ENCODE measurements at places on chromosomes 4 and X.

GRCh38 chr4:175789647-175790046, 22.4 kb downstream of the GPM6A start:
- no peak for DNase-seq

DNA sequence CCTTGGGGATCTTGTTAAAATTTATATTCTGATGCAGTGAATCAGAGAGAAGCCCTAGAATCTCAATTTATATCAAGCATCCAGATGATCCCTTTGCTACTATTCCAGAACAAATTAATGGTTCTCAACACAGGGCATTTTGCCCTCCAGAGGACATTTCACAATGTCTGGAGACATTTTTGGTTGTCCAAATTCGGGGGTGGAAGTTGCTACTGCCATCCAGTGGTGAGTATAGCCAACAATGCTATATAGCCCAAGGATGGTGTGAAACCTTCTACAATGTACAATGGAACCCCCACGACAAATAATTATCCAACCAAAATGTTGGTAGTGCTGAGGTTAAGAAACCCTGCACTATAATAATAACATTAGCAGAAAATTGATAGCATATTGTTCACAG, 2440.0 kb downstream of the PCDH7 start:
- DNase-seq: no peak

GRCh38 chrX:25754399-25754798, 383.7 kb upstream of the MAGEB18 start:
- no peak for DNase-seq

DNA sequence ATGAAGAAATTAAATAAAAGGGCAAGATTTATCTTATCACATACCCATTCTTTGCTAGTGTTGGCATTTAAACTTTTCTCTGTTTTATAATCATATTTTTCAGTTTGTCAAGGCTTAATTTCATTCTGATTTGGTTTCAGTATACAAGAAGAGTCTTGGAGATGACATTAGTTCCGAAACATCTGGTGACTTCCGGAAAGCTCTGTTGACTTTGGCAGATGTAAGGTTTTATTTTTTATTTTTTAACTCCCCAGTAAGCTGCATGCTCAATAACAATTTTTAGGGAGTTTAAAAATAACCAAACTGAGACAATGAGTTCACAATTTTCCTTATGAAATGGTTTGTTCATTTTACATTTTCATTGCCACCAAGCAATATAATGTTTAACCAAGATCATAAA, 39.8 kb downstream of the ANXA3 start:
- no peak for DNase-seq

- no peak for DNase-seq
Observed at GRCh38 chr4:134375775-134376174, 174.2 kb upstream of the PABPC4L start.

GRCh38 chr4:4856071-4857000, 3.1 kb upstream of the MSX1 start:
- DNase-seq: no peak

- no peak for DNase-seq
Observed at GRCh38 chr4:173121076-173121561, 47.5 kb upstream of the GALNT7 start.

GRCh38 chrX:38857736-38858523, 56.7 kb downstream of the MID1IP1 start:
- no peak for DNase-seq

- DNase-seq: no peak
Observed at GRCh38 chr4:34365946-34366345, 1878.4 kb downstream of the ARAP2 start.

DNA sequence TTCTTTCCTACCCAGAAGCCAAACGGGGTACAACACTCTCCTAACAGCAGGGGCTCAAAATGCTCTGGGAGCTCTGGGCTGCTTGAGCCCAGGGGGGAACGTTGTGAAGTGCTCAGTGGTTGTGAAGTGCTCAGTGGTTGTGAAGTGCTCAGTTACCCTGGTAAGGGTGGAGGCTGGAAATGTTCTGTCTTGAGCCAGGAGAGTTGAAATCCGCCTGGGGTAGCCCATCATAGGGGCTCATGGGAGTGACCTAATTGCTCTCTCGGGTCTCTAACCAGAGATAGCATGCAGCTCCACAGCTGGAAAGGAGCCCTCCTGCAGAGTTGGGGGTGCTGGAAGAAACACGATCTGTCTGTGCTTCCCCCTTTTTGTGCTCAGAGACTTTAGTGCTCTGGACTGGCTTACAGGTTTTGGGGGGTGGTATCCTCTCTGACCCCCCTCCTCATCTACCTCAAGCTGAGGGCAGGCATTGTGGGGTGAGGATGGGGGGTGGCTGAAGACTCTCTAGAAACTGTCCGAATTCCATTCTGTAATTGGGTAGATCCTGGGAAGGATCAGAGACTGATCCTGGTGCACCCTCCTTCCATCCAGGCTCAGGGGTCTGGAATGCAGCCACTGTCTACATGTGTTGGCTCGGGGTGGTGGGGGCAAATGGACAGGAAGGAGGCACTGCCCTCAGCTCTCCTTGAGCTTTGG, 2.7 kb downstream of the EFNB1 start:
- DNase-seq: no peak

- DNase-seq: no peak
Observed at GRCh38 chrX:39157796-39158195, 356.5 kb downstream of the MID1IP1 start.

DNA sequence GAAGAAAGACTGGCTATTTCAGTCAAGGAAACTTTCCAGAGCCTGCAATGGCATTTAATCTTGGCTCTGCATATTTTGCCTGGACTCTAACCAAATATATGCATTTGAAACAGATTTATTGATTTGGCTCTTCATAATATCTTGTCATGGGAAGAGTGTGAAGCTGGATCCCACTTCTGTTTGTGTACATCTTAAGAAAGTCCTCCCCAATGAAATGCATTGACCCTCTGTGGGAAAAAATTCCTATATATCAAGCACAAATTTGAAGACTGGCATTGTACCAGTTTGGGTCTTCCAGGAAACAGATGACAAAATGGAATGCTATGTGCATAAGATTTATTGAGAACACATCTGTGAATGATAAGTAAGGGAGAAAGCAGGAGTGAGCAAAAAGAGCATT, 897.3 kb upstream of the TENM3 start:
- no peak for DNase-seq

DNA sequence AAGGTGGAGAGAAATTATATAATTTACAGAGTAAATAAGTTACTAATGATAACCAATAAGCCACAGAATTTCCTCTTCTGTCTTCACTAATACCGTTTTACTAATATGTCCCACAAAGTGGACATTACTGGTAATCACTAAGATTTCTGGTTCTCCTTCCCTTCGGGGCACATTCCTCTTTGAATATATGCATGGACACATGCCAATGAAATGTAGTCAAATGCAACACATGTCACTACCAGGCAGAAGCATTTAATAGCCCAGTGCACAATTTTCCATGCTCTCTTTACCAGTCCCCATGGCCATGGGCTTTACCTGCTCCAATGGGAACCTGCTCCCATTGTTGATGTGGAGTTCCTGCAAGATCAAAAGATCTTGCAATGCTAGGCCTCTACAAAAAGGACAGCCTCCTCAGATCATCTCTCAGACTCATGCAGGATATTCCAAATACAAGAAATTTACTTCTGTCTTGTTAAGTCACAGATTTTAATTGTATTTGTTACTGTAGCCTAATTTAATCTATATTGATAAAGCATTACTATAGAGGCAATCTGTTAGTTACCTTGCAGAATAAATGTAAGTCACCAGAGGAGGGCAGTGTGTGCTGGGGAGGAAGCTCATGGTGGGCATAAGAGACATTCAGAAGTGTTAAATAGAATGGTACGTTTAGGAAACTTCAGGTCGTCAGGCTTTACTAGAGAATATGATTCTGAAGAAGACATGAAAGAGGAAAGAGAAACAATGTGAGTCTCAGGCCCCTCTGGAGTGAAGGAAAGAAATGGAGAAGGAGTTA, 37.1 kb upstream of the INPP4B start:
- no peak for DNase-seq

DNA sequence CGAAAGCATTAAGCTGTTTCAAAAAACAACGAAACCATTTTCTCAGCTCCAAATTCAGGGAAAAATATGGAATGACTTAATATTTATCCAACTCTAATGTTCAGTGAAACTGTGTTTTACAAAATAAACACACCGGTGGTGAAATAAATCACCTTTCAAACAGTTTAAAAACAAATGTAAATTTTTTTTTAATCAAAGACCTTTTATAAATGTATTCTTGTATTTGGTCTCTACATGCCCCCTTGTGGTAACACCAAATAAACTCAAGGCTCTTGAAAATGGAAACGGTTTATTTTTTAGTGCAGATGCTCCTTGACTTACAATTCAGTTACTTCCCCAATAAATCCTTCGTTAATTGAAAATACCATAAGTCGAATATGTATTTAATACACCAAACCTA, 45.8 kb upstream of the ITM2A start:
- no peak for DNase-seq

- DNase-seq: no peak
Observed at GRCh38 chrX:133190877-133191738, 27.0 kb downstream of the TFDP3 start.

- no peak for DNase-seq
Observed at GRCh38 chr4:186757696-186758355, 34.2 kb upstream of the FAT1 start.

GRCh38 chr4:37760840-37761239, 65.6 kb upstream of the PGM2 start:
- no peak for DNase-seq

GRCh38 chr4:64781737-64782326, 372.6 kb upstream of the TECRL start:
- DNase-seq: no peak

- DNase-seq: no peak
Observed at GRCh38 chr4:173765751-173766150, 235.7 kb upstream of the HAND2 start.

DNA sequence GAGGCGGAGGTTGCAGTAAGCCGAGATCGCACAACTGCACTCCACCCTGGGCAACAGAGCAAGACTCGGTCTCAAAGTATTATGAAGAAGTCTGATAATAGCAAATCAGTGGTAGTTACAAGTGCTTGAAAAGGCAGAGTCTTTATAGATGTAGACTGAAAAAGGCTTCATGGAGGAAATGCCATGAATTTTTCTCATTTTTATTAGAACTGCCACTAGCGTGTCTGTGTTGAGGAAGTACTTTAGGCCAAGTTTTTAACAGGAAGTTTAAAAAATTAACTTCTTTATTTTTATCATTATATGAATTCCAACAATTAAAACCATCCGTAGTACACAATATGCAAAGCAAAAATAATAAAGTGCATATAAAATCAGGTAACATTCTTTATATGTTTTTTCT, 32.8 kb upstream of the IL13RA1 start:
- DNase-seq: no peak

DNA sequence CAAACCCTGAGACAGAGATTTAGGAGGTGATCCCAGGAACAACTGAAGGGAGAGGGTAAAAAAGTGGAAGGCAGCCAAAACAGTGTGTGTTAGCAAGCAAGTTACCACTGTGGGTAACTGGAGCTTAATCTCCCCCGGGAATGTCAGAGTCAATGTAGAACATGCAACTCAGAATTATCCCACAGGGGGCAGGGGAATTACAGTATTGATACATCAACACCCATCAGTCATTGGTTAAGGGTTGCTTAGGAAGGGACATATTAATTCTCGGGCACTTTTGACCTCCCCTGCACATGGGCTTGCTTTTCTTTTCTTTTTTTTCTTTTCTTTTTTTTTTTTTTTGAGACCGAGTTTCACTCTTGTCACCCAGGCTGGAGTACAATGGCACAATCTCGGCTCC, 29.3 kb downstream of the CXorf58 start:
- no peak for DNase-seq

GRCh38 chr4:70768301-70768948, 46.7 kb downstream of the RUFY3 start:
- DNase-seq: no peak

- DNase-seq: no peak
Observed at GRCh38 chr4:120452001-120452400, 385.4 kb upstream of the MAD2L1 start.

DNA sequence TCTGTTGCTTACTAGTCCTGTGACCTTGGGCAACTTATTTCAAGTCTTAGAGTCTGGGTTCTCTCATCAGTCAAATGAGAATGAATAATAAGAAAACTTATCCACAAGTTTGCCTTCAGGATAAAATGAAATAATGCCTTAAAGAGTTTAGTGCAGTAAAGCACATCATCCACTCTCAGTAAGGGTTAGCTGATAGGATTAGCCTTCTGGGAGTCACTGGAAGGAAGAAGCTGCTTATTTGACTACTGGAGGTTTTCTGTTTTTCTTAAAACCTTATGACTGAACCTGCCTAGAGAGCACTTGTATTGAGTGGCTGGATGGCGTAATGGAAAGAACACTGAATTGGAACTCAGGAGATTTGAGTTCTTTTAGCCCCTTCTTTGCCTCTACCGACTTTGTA, 1.8 kb downstream of the RNF128 start:
- DNase-seq: no peak

DNA sequence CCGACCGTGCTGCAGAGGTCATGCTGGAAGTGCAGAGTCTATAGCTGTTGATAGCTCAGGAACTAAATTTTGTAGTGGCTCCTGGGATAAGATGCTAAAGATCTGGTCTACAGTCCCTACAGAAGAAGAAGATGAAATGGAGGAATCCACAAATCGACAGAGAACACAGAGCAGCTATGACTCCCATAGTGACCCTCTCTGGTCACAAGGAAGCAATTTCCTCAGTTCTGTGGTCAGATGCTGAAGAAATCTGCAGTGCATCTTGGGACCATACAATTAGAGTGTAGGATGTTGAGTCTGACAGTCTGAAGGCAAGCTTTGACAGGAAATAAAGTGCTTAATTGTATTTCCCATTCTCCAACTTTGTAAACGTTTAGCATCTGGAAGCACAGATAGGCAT, 8.8 kb downstream of the MANBA start:
- DNase-seq: no peak

DNA sequence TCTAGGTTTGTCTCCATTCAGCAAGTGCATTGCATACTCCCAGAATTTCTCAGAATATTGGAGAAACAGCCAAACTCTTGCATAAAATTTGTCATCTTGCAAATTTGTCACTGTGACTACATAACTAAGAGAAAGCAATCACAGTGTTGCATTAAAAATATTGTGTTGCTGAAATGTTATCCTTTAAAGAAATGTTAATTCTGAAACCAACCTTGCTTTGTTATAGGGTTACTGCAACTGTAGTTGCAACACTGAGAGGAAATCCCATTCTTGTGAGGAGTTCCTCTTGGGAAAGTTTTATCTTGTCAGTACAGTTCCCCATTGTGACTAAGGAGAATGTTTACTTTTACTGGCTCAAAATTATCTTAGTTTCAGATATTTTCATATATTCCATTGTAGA, 20.9 kb downstream of the CYBB start:
- DNase-seq: no peak
